Thymus (tissue), 14 donors: ENCODE measurements at places on chromosomes 2 and 18. TPM values are rescaled to one million over a fixed set of nuclear protein-coding genes. Genes with fewer than 3 reads are reported as not detected.

Gene SLC5A7
- 0.05 TPM for polyA plus RNA-seq

Gene GALNT1
- 24.6 TPM for polyA plus RNA-seq

- no peak overlapping the region for H3K27ac ChIP-seq
- H3K4me3 ChIP-seq: no peak overlapping the region
- no peaks in the 10 kb centered on the region for H3K27me3 ChIP-seq
- no peak for DNase-seq
- no peaks in the 10 kb centered on the region for H3K4me1 ChIP-seq
Observed at GRCh38 chr18:11251229-11251890, 102.0 kb upstream of the PIEZO2 start.

DNA sequence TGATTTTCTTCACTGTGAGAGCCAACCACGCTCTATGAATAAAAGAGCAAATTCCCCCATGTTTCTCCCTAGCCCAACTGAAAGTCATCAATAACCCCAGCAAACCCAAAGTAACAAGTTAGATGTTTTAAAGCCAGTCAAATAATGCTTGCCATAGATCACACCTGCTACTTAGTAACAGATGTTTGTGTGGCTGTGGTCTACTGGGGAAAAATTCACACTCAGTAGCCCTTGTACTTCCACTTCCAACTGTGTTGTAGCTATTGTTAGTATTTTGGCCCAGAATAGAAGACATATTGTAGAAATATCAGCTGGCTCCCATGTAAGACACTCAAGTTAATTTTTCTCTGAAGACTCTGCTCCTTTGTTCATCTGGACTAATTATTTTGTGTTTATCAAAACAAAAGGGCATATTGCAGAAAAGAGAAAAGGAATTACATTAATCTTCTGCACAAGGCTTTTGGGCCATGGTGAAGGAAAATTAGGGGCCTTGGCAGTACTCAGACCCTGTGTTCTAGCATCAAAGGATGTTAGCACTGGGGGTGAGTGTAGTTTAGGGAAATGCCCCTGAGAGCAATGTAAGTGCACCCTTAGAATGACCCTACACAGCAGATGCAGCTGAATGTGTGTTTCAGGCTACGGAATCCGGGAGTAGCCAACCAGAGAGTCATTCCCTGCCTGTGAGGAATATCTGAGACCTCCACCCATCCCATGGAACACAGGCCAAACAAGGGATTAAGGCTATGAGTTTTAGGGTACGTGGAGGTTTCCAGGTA lies 521.9 kb downstream of the EPHA4 start:
- H3K4me3 ChIP-seq: no peak overlapping the region
- H3K27ac ChIP-seq: no peak overlapping the region
- H3K36me3 ChIP-seq: no peaks in the 10 kb centered on the region
- DNase-seq: no peak
- no peaks in the 10 kb centered on the region for H3K4me1 ChIP-seq

- no peaks in the 10 kb centered on the region for H3K36me3 ChIP-seq
- no peaks in the 10 kb centered on the region for H3K27me3 ChIP-seq
- H3K4me1 ChIP-seq: no peaks in the 10 kb centered on the region
- no peak for DNase-seq
- H3K27ac ChIP-seq: no peak overlapping the region
- H3K4me3 ChIP-seq: no peak overlapping the region
Observed at GRCh38 chr2:221724631-221725203, 152.6 kb upstream of the EPHA4 start.

- no peaks in the 10 kb centered on the region for H3K27me3 ChIP-seq
- DNase-seq: no peak
- H3K4me3 ChIP-seq: no peak overlapping the region
- no peak overlapping the region for H3K27ac ChIP-seq
- no peaks in the 10 kb centered on the region for H3K36me3 ChIP-seq
- no peaks in the 10 kb centered on the region for H3K4me1 ChIP-seq
Observed at GRCh38 chr2:238924796-238925195, 76.9 kb downstream of the TWIST2 start.
